ENCODE measurements at places on chromosomes 11 and 22.

DNA sequence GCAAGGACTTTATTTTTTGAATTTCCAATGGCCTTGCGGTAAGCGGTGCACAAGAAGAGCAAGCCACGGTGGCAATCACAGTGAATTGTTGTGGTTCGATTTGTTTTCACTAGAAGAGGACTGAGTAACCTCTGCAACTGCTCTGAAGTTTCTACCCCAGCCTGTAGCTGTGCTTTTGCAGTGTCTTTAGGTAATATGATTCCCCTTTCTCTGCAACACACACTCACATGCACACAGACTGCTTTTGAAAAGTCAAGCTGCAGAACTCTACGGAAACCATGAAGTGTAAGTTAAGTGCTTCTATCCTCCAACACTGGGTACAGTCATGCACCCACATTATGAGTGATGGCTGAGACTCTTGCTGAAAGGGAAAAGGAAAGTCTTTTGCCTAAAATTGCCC is 38.4 kb downstream of the CD44 start:
- DNase-seq: no peak

- no peak for DNase-seq
These were observed 624 bp upstream of the B4GALNT4 start for GRCh38 chr11:368414-369335.

GRCh38 chr22:23804781-23805291 is 18.1 kb downstream of the SMARCB1 start:
- no peak for DNase-seq

DNA sequence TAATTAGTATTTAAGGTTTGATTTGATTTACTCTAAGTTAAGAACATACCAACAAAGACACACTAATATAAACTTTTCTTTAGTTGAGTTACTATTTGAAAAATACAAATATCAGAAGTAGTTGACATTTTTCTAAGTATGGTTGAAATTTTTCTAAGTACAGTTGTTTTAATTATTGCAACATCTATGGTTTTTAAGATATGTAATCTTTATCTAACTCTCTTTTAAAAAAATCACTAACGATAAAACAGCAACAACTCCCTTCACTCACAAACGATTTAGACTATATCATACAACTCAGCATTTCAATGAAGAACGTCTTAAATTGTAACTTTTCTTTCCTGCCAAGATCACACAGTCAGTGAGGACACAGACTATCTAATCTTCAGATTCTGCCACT is 2.0 kb downstream of the C2CD3 start:
- DNase-seq: no peak

DNA sequence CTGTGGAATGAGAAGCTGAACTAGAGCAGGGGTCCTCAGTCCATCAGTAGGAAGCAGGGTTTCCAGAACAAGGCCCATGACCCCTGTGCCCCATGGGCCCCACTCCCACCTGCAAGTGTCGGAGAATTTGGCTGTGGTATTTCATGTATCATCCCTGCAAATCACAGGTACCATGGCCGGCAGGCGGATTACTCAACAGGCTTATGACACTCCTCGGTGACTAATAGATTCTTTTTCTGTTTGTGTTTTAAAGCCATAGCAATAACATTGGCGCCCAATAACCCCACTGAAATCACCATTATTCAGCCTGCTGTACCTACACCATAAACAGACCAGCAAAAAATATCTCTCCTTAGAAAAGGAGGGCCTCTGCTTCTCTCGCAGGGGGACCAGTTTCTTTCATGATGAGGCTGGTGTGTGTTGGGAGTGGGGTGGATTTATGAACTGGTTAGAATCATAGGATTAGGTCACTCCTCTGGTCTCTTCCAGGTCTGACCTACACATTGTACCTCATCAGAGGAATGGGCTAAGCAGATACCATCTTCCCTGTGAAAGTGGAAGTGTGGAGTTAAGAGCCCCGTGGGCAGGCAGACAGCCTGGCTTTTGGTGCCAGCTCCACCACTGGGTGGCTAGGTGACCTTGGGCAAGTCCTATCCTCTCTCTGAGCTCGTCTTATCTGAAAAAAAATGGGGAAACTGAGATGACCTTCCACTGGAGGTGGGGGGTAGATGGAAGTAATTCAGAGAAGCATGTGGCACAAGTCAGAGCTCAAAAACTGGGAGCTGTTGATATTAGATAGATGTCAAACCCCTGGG is 60.2 kb upstream of the WNT11 start:
- no peak for DNase-seq

GRCh38 chr22:41478891-41479521 is 10.1 kb downstream of the ACO2 start:
- DNase-seq: no peak

DNA sequence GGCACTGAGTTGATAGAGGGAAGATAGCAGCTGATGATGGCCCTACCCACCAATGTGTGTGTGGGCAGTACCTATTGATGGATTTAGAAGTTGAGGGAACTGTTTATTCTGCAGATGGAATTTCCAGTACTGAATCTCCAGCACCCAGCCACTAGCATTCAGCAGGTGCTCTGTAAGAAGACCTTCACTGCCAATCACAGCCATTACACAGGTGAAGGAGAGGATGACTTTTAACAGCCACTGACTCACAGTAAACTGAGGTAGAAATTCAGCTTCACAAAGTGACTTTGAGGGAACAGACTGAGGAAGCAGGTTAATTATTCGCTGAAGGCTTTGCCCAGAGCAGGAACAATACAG is 107.8 kb downstream of the GGTLC2 start:
- no peak for DNase-seq
